GM03348 (cell line): ENCODE measurements at places on chromosomes 3 and 15.
A peak's percentile ranks its signal among the peaks of the same experiment; 100 is the strongest.

GRCh38 chr3:151316267-151316991, at the start of gene GPR87:
TSS of gene GPR87 (minus strand) at chr3:151316820. CDS start at chr3:151300100, 16,720 bp downstream.
- no peak for DNase-seq

DNA sequence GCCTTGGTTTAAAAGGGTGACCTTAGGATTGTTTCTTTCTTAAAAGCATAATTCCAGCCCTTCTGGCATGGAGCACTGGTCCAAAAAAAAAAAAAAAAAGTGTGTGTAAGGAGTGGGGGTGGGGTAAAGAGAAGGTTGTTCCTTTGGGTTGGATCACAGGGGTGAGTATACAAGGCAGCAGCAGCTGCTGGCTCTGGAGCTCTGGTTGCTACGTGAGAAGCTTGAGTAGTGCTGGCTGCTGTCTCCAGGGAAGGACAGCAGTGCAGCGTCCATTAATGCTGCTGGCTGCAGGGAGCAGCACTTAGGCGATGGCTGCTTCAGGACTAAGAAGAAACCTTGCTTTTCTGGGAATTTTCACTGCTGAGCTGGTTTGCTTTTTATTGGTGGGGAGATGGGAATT, 2.3 kb downstream of the SETD5 start:
- DNase-seq, result peak; percentile 72

GRCh38 chr3:194424373-194424772, 25.3 kb upstream of the GP5 start:
- no peak for DNase-seq

DNA sequence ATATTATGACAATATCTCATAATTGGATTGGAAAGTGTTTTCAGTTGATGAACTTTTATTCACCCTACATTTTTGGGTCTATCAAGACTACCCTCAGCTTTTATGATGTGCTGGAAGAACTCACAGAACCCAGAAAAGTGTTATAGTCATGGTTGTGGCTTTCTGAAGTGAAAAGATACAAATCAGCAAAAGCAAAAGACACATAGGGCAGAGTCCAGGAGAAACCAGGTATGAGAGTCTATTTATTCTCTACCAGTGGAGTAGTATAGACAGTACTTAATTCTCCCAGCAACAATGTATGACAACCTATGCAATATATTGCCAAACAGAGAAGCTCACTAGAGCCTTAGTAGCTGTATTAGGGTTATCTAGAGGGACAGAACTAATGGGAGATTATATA, 280.4 kb upstream of the TTC14 start:
- DNase-seq, result no peak

DNA sequence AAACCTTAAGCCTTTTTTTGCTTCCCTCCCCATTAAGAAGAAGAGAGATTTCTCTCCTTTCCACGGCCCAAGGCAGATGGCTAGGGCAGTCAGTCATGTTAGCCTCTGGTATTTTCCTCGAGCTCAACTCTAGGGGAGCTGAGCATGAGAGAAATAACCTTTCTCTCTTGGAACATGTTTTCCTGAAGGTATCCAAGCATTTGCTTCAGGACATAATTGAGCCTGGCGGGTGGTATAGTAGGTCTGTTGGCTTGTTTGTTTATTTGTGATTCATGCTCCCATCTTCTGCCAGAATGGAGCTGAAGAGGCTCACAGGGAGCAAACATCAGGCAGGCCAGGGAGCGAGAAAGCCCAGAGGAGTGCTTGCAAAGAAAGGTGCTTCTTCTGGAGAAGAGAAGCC, 102.5 kb downstream of the MESD start:
- no peak for DNase-seq

DNA sequence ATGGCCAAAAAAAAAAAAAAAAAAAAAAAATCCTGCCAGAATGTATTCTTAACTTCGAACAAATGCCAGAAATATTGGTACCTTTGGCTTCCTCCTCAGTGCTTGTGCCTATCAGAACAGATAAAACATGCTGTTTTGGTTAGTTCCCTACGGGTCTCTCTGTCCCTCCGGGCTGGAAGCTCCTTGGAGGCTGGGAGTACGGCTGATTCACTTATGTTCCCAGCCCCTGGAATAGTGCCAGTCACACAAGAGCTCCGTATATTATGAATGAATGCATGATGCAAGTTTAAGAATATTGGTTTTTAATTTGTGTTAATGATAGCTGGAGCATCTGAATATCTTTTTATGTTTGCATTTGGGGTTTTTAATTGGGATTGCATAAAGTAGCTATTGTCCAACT, 44.0 kb downstream of the NR2F2 start:
- DNase-seq, result no peak

- no peak for DNase-seq
Observed at GRCh38 chr3:3189102-3189727, 9.7 kb upstream of the CRBN start.
